Right renal pelvis (tissue), 4 donors: ENCODE measurements at places on chromosomes 4 and X.

DNA sequence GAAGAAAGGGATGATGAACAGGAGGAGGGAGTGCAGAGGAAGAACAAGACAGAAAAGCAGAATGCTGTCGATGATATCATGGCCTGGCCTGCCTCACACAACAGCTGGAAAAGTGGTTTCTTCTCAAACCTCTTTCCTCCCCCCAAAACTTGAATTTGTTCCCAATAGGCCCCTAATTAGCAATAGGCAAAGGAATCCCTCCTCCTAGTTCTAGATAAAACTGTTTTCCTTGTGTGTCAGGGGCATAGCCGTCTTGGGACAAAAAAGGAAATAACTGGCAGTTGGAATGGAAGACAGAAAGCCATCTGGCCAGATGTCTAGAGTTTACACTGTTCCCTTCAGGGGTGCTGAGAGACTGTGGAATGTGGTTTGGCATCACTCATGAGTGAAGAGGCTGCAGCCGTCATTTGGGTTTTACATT, 177.8 kb upstream of the C1QTNF7 start:
- no peak for DNase-seq

GRCh38 chr4:88610771-88611170, 18.5 kb downstream of the HERC3 start:
- DNase-seq = no peak

- DNase-seq = no peak
Observed at GRCh38 chr4:28075401-28075956, 1214.8 kb downstream of the STIM2 start.

DNA sequence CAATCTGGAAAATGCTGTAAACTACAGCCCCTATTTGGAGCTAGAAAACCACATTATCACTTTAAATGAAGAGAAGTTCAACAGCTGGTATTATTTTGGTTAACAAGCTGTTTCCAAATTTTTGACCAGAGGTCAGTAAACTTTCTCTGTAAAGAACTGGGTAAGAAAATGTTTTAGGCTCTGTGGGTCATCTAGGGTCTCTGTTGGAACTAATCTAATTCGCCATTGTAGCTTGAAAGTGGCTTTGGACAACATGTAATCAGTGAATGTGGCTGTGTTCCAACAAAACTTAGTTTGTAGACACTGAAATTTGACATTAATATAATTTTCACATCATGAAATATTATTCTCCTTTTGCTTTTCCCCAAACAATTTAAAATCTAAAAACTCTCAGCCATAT, 25.8 kb upstream of the RNF150 start:
- DNase-seq = no peak

DNA sequence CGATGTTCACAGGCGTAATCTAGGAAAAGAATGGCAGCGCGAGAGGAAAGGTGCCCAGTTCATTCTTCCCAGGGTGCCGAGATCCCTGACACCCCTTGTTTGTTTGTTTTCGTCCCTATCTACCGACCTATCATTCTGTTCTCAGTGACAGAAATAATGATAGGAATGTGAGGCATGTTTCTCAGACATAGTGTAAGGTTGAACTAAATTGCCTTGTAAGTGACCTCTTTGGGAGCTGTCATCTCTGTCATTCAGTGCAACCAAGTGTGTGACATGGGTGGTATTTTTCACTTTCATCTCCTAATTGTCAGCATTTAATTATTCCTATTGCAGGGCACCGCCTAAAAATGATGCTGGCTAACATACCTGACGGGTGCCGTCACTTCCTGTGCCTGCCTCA, 24.4 kb downstream of the CLDN22 start:
- no peak for DNase-seq

DNA sequence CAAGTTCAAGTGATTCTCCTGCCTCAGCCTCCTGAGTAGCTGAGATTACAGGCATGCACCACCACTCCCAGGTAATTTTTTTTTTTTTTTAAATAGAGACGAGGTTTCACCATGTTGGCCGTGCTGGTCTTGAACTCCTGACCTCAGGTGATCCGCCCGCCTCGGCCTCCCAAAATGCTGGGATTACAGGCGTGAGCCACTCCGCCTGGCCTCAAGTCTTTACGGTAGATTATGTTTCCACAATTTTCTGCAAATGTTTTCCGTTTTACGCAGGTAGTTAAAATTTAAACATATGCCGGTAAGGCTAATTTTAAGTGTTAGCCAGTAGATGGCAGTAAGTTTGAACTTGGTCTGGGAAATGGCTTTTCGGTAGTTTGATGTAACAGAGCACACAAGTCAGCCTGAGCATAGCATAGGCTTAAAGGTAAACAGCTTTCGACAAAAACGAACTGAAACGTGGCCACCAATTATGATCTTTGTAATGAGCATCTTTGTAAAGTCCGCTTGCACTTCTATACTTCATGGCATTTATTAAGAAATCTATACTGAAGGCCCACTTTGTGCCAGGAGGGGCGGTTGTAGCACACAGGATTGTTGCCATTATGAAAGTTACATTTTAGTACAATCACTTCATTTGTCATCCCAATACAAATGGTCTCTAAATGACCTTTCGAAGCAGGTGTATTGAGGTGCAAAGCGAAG, 31.1 kb downstream of the CCKAR start:
- DNase-seq = no peak
